IMR-90 (cell line): ENCODE measurements at places on chromosomes 2 and 18. TPM values are rescaled to one million over a fixed set of nuclear protein-coding genes. Genes with fewer than 3 reads are reported as not detected.

The CCDC150 gene
- 3.8 and 6.9 TPM in 2 replicates for total RNA-seq

The CYS1 gene
- total RNA-seq, result under 0.01 and 0.28 TPM in 2 replicates

The MAP3K19 gene
- not detected in 2 replicates for total RNA-seq

The ZAP70 gene
- total RNA-seq, result under 0.01 TPM in 1 of 2 replicates, not detected in the other

The GALR1 gene
- not detected in 2 replicates for total RNA-seq

The CDH20 gene
- not detected in 2 replicates for total RNA-seq

The EIF5B gene
- total RNA-seq, result 19.7 and 26.9 TPM in 2 replicates

The FLACC1 gene
- 0.54 and 0.56 TPM in 2 replicates for total RNA-seq

The RNU2-63P gene
- total RNA-seq, result under 0.01 and 174 TPM in 2 replicates

The LRRC30 gene
- not detected in 2 replicates for total RNA-seq

The TGFA gene
- not detected in 2 replicates for total RNA-seq

The ABCG5 gene
- not detected in 2 replicates for total RNA-seq

The PLA2R1 gene
- 0.28 and 0.54 TPM in 2 replicates for total RNA-seq

The UGT1A8 gene
- not detected in 2 replicates for total RNA-seq

The TMEFF2 gene
- 1.3 and 1.4 TPM in 2 replicates for total RNA-seq

The PLCL1 gene
- 0.18 and 0.56 TPM in 2 replicates for total RNA-seq

The MTCL1 gene
- 29.0 and 38.6 TPM in 2 replicates for total RNA-seq

The POTEI gene
- not detected in 2 replicates for total RNA-seq

The RTP5 gene
- total RNA-seq, result not detected in 2 replicates

The RUFY4 gene
- not detected in 2 replicates for total RNA-seq

The SPIRE1 gene
- total RNA-seq, result 28.3 and 31.4 TPM in 2 replicates

The TLX2 gene
- total RNA-seq, result not detected in 2 replicates

The TPO gene
- not detected in 2 replicates for total RNA-seq

The KLHL41 gene
- total RNA-seq, result 0.18 and 0.28 TPM in 2 replicates

The SLC1A4 gene
- total RNA-seq, result 6.9 and 8.1 TPM in 2 replicates

The PTGR3 gene
- 16.1 and 16.9 TPM in 2 replicates for total RNA-seq

The NETO1 gene
- total RNA-seq, result 0.28 and 0.36 TPM in 2 replicates

The STEAP3 gene
- 18.9 and 19.4 TPM in 2 replicates for total RNA-seq

The TXNDC2 gene
- under 0.01 and 0.18 TPM in 2 replicates for total RNA-seq

The TEX44 gene
- not detected in 2 replicates for total RNA-seq

The GYPC gene
- 53.4 and 53.6 TPM in 2 replicates for total RNA-seq

The TMEM37 gene
- total RNA-seq, result under 0.01 TPM in 1 of 2 replicates, not detected in the other

The PCARE gene
- total RNA-seq, result not detected in 2 replicates

The ESPNL gene
- 1.4 and 2.0 TPM in 2 replicates for total RNA-seq

The IWS1 gene
- 50.0 and 52.5 TPM in 2 replicates for total RNA-seq

The KLHL29 gene
- 2.0 and 2.5 TPM in 2 replicates for total RNA-seq

The HDHD2 gene
- total RNA-seq, result 16.7 and 18.6 TPM in 2 replicates

The SIX3 gene
- not detected in 2 replicates for total RNA-seq

The SPC25 gene
- 2.0 and 5.6 TPM in 2 replicates for total RNA-seq

The RNF138 gene
- 36.0 and 44.7 TPM in 2 replicates for total RNA-seq

The GALNT3 gene
- 2.0 and 4.4 TPM in 2 replicates for total RNA-seq

The ANKAR gene
- total RNA-seq, result 2.2 and 4.4 TPM in 2 replicates

The BBS5 gene
- total RNA-seq, result 1.4 and 1.9 TPM in 2 replicates

The SUCLG1 gene
- 50.5 and 57.2 TPM in 2 replicates for total RNA-seq

The NFU1 gene
- 24.0 and 40.0 TPM in 2 replicates for total RNA-seq

The SLC5A7 gene
- not detected in 2 replicates for total RNA-seq

The ATP8B1 gene
- total RNA-seq, result 136 and 170 TPM in 2 replicates

The TWIST2 gene
- total RNA-seq, result 9.3 and 14.7 TPM in 2 replicates

The PID1 gene
- total RNA-seq, result 0.83 and 0.90 TPM in 2 replicates

The IL36B gene
- not detected in 2 replicates for total RNA-seq

The DPYSL5 gene
- not detected in 2 replicates for total RNA-seq

The TRPM8 gene
- total RNA-seq, result not detected in 2 replicates

The PFN4 gene
- 0.28 and 0.36 TPM in 2 replicates for total RNA-seq

The FOXI3 gene
- not detected in 2 replicates for total RNA-seq
